ENCODE measurements at places on chromosomes 16 and 17.

- DNase-seq: no peak
Observed at GRCh38 chr17:37360632-37361031, 15.2 kb upstream of the C17orf78 start.

DNA sequence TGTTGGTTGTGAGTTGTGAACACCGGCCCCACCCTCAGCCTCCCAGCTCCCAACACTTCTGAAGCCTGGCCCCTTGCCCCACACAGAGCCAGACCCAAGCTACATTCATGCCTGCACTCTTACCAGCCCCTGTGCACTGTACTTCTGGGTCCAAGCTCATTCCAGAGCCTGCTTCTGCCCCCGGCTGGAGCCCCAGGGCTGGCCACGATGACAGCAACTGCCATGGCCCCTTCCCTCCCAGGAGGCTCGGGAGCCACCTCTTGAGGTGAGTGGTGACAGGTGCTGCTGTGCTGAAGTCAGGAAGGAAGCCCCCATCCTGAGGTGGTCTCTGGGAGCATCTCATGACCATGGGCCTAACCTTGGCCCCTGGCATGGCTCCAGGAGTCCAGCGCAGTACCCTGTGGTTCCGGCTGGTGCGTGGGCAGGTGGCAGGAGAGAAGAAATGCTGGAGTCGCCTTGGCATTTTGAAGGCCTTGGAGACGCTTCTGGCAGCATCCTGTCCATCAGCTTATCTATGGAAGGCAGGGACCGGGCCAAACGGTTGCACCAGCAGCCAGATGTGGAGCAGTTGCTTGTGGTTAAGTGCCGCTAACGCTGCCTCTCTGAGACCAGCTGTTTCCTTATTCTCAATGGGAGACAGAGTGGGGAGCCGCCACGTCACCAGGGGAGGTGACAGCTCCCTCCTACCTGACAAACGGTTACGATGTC, 3.9 kb upstream of the CDT1 start:
- DNase-seq: no peak

GRCh38 chr17:4180791-4181190, 37.8 kb downstream of the CYB5D2 start:
- no peak for DNase-seq

GRCh38 chr17:5816491-5817070, 232.3 kb upstream of the NLRP1 start:
- no peak for DNase-seq

DNA sequence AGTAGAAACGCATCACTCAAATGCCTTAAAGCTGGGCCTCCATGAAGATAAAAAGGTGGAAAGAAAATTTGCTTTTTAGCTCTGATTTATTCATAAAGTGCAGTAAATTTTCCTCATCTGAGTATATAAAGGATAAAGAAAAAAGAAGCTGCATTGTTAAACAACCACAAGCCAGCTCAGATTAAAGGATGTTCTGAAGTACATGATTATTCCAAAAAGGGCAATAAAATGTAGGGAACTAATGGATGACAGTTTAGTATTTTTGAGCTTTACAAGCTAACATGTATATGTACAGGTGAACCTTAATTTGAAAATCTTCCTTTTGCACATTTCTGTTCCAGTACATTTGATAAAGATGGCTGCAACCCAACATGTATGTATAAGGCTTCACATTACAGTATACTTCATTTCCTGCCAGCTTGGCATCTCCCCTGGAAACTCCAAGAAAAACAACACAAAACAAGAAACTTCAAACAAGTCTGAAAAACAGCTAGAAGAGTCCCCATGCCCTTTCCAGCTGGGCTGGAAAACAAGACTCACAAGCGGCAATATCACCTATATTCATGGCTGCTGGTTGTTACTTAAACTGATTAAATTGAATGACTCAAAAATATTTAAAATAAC, 225.7 kb downstream of the CEP112 start:
- no peak for DNase-seq

GRCh38 chr16:76583466-76583865, 306.3 kb downstream of the CNTNAP4 start:
- DNase-seq: no peak

- DNase-seq: no peak
Observed at GRCh38 chr17:8692916-8693315, 51.7 kb downstream of the CCDC42 start.

DNA sequence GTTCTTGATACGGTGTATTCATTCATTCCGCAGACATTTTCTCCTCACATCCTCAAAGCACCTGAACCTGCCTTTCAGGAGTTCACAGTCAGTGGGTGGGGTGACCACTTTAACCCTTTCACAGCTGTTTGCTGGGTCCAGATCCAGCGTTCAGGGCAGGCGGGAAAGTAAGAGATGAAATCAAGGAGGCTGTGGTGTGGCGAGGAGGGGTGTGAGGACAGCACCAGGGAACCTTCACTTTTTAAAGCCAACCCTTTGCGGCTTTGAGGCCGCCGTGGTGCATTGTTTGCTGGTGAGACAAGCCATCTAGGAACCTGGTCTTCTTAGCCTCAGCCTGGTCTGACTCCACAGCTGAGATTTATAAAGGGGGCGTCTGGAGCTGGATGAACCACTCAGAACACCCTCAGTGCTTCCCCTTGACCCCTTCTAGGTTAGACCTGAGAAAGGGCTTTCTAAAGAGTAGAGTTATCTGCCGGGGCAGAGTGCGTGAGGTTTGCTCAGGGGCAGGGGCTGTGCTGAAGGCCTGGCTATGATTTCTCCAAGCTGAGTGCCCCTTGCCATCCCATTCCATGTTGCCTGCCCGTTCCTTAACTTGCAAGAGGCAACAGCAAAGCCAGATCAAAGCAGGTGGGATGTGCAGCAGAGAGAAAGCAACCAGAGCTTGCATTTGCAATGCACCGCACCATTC, 933 bp downstream of the CCR7 start:
- no peak for DNase-seq

DNA sequence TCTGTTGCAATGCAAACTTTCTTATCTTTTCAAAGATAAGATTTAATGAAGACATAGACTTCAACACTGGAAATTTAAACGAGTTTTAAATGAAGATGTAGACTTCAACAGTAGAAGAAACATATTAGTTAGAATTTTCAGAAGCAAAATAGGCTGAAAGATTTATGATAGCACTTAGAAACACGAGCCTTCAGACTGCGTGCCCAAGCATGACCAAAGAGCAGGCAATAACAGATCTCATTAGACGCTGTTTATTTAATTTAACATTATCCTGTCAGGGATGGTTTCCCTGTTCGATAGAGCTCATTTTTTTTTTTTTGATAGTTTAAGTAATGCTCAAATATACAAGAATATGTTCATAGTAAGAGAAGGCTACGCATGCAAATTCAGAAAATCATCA, 604.7 kb upstream of the SOX9 start:
- no peak for DNase-seq

- no peak for DNase-seq
Observed at GRCh38 chr17:82444941-82445521, 5.5 kb downstream of the CYBC1 start.

DNA sequence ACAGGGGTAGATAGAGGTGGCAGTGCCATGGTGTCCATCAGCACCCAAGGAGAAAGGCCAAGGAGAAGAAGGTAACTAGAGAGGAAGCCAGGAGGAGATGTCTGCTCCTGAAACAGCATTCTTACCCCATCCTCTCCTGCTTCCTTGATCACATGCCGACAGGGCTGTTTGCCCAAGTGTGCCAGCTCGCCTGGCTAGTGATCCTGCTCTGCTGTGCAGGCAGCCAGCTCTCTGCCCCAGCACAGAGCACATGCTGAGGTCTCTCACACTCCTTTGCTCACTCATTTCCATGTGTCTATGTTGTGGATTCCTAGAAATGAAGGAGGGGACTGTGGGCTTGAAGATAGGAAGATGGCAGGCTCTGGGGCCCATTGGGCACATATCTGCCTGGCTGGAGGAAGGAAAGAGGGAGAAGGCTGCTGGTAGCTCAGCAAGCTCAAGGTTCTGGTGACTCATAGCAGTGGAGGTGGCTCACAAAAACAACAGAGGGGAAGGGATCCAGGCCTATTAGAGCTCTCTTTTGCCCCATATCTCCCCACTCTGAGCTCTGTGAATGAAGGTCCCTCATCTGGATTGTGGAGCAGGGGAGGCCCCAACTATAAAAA, 54.3 kb downstream of the NEUROD2 start:
- DNase-seq: no peak

- DNase-seq: no peak
Observed at GRCh38 chr17:27623614-27624013, 7.4 kb upstream of the LGALS9 start.

DNA sequence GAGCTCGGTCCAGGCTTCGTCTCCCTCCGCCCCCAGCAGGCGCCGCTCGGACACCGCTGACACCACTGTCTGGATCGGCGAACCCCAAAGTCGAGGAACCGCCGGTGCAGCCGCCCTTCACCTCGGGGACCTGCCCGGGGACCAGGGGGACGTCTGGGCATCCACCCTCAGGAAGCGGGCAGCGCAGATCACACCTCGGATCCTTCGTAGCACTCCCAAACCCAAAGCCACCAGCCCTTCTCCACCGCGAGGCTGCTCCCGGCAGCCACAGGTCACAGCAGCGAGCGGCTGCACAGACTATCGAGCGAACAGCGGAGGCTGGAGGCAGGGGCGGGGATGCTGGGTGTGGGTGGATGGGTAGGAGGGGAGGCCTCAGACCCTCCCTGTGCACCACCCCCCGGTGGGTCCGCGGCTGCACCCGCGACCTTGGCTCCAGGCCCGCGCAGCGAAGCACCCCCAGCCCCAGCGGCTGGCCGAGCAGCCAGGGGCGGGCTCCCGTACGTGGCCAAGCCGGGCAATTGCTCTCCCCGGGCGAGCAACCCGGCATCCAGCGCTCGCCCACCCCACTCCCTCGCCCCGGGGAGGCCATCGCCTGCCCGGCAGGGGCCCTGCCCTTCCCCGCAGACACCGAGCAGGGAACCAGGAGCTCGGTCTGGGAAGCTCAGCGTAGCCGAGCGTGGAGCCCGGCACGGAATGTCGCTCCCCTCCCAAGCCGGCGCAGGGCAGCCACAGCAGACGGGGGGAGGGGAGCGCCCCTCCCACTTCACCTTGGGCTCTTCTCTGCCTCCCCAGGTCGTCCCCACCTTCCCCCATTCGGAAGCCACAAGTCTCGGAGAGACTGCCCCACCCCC, 1.0 kb downstream of the SDK2 start:
- DNase-seq: no peak

DNA sequence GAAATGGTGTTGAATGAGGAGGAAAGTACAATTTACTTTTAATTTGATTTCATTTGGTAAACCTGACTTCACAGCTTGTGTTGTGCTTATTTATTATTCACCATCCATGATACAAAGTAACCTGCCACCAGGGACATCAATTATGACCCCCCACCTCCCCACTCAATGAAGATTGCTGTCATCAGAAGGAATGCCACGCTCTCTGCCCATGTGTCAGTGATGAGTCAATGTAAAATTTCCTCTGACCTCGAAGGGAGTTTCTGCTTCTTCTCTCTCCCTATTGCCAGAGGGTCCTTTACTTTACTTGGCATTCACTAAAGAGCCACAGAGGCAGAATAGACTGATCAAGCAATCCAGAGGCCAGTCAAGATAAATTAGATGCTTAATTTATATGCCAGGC, 759.7 kb downstream of the CDH11 start:
- no peak for DNase-seq

DNA sequence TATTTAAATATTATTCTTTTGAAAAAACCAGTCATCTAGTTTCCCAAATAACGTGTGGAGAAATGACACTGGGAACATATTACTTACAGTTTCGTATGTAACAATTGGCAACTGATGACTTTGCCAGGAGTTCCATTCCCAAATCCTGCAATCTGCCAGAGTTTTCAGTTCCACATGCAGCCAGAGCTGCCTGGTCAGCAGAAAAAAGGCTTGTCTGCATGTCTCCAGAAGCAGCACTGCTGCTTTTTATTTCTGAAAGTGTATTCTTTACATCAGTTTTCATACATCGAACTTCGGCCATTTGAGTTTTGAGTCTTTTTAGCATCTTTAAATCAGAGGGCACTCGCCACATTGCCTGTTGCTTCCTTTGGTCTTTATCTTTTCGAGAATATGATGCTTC, 78.4 kb downstream of the TRIM37 start:
- DNase-seq: no peak

DNA sequence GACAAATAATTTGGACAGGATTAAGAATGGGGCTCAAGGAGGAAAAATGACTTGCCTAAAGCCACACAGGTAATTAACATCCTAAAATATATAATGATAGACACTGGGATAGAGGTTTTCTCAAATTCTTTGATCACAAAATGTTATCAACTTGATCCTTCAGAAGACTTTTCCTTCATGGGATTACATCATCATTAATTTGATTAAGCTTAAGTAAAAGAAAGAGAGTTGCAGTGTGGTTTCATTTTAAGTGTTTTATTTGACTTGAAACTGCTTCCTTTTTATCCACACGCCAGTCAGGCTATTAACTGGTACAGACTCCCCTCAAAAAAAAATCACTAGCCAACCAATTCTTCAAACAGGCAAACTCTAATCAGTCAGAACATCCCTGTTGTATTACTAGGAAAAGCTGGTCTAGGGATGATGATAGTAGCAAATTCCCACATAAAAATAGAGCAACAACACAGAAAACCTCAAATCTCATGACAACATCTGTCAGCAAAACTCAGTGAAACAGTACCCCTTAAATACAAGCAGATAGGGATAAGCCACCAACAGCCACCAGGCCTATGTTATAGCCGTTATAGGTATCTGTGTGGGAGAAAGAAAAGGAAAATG, 32.5 kb downstream of the AKAP10 start:
- no peak for DNase-seq

- no peak for DNase-seq
Observed at GRCh38 chr16:22373662-22374310, 633 bp downstream of the CDR2 start.

- DNase-seq: no peak
Observed at GRCh38 chr16:87216148-87216840, 100.9 kb downstream of the C16orf95 start.

GRCh38 chr16:48911700-48912099, 301.7 kb upstream of the N4BP1 start:
- no peak for DNase-seq

DNA sequence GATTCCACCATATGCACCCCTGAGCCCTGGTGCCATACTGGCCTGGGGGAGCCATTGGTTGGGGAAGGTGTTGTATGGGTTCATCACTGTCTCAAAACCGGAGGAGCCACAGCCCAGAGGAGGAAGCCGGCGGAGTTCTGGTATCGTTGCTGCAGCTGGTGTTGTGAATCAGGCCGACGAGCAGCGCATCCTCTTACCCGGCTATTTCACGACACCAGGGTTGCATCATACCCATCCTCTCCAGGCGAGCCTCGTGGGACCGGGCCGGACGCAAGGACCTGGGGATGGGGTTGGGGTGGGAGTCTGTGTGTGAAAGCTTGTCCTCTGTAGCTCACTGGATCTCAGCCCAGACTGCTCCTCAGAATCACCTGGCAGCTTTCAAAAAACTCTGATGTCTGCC, 6.6 kb upstream of the SLC12A3 start:
- no peak for DNase-seq

- DNase-seq: no peak
Observed at GRCh38 chr16:55682086-55682485, 26.3 kb downstream of the SLC6A2 start.

GRCh38 chr17:66032082-66032712, 159.7 kb downstream of the CEP112 start:
- no peak for DNase-seq

All from esophagus squamous epithelium (tissue), 5 donors.